A673 (cell line): ENCODE measurements at places on chromosomes 3 and 15. TPM values are rescaled to one million over a fixed set of nuclear protein-coding genes. Genes with fewer than 3 reads are reported as not detected.

GRCh38 chr3:109631897-109632296, 294.6 kb upstream of the DPPA4 start:
- no peaks in the 10 kb centered on the region for H3K27me3 ChIP-seq
- H3K4me1 ChIP-seq: no peaks in the 10 kb centered on the region
- no peak for DNase-seq
- no peak overlapping the region for H3K4me3 ChIP-seq

DNA sequence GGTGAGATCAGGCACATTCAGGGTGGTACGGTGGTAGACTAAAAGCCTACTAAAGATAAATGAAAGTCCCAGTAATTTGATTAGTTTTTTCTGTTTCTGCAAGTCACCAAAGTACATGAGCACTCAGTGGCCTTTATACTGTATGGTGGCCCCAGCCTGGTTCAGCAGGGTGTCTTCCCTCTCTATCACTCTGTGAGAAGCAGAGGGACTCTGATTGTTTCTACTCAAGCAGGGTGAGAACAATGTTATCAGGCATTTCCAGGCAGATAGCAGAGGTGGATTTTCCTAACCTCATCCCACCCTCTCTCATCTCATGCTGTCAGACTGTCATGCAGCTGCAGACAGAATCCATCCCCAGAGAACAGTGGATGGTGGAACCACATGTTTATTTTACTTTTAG, 71.5 kb upstream of the BFSP2 start:
- no peaks in the 10 kb centered on the region for H3K36me3 ChIP-seq
- no peak overlapping the region for H3K4me3 ChIP-seq
- peaks cover 37% of the 10 kb centered on the region for H3K27me3 ChIP-seq
- no peaks in the 10 kb centered on the region for H3K4me1 ChIP-seq
- no peak for DNase-seq

GRCh38 chr3:113243846-113244245, 32.5 kb downstream of the BOC start:
- no peak overlapping the region for H3K4me3 ChIP-seq
- peaks cover 31% of the 10 kb centered on the region for H3K4me1 ChIP-seq
- H3K36me3 ChIP-seq: no peaks in the 10 kb centered on the region
- no peak overlapping the region for H3K27ac ChIP-seq
- no peaks in the 10 kb centered on the region for H3K27me3 ChIP-seq
- DNase-seq: no peak

DNA sequence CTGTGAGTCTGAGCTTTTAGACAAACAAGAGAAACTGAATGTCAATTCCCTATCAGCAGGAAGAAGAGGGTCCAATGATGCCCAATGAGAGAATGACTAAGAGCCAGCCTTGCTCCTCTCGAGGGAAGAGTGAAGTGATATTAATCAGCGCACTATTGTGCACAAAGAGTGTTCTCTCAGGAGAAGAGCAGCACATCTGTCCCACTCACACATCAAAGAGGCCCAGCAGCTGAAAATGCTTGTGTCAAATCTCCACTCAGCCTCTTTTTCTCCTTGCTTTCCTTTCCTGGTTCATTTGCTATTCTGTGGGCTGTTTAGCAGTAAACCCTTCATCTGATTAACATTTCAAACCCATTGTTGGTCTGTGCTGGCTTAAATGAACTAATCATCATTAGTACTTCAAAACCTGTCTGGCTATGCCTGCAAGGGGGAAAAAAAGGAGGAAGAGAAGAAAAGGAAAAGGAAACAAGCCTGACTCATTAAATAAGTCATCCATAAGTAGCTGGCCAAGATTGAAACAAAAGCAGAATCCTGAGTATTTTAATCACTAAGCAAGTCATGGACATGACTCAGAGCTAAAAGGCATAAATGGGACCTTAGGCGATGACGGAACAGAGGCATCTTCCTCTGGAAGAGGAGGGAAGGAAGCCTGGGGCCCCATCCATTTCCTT, 912.7 kb downstream of the TUSC7 start:
- no peaks in the 10 kb centered on the region for H3K27me3 ChIP-seq
- H3K4me3 ChIP-seq: no peak overlapping the region
- no peaks in the 10 kb centered on the region for H3K36me3 ChIP-seq
- peaks cover 10% of the 10 kb centered on the region for H3K4me1 ChIP-seq

- no peak for DNase-seq
- H3K27me3 ChIP-seq: no peaks in the 10 kb centered on the region
- no peaks in the 10 kb centered on the region for H3K36me3 ChIP-seq
Measured at GRCh38 chr3:140097874-140098635, 163.1 kb downstream of the CLSTN2 start.

GALNT15 gene
- not detected in 2 replicates for total RNA-seq
